ENCODE measurements at places on chromosomes 16 and 17.

- no peak for DNase-seq
These were observed 67.7 kb downstream of the GAS7 start for GRCh38 chr17:10130677-10131076.

- no peak for DNase-seq
These were observed 201.4 kb downstream of the CHD9NB start for GRCh38 chr16:52851211-52851740.

- DNase-seq: no peak
These were observed 2.2 kb downstream of the NR1D1 start for GRCh38 chr17:40097931-40098845.

DNA sequence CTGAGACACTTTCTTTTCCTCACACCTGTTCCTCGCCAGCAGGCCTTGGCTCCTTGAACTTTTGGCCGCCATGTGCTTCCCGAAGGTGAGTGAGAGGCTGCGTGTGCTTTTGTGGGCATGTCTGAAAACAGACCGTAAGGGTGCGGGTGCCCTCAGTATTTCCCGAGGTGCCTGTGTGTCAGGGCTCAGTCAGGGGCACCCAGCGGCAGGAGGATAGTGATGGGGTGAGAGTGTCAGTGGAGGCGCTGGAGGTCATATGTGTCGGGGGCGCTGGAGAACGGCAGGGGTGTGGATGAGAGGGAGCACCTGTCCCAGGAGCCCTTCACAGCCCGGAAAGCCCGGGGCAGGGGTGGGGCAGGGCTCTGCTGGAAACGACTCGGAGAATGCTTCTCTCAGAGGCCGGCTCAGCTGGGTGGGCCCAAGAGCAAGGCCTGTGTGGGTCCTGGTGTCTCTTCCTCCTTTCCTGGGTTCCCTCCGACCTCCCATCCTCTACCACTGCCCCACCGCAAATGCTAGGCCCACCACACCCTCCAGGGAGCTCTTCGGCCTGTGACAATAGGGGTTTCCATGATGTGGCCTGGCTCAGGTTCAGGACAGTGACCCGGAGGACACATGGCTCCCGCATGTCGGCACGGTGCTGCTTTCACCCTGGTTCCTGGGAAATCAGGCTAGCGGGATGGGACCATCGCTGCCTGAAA lies 451 bp downstream of the IL32 start:
- DNase-seq: no peak

GRCh38 chr17:66637491-66637890 lies 197.4 kb upstream of the CACNG5 start:
- DNase-seq: no peak

DNA sequence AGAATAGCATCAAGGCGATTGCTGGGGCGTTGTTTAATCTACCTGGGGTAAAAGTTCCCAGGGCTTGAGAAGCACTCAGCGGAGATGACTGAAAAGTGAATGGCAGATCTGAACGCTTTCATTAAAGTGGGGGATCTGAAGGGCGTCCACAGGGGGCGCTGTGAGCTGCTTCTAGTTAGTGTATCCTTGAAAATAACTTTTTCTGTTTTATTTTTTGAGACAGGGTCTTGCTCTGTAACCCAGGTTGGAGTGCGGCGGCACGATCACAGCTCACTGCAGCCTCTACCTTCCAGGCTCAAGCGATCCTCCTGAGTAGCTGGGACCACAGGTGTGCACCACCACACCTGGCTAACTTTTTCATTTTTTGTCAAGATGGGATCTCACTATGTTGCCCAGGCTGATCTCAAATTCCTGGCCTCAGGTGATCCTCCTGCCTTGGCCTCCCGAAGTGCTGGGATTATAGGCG lies 360.4 kb downstream of the SEC14L1 start:
- peak; percentile 31 for DNase-seq

- DNase-seq: no peak
These were observed 801.2 kb upstream of the GOT2 start for GRCh38 chr16:59535298-59535697.

GRCh38 chr17:65925606-65926307 lies 266.2 kb downstream of the CEP112 start:
- no peak for DNase-seq

DNA sequence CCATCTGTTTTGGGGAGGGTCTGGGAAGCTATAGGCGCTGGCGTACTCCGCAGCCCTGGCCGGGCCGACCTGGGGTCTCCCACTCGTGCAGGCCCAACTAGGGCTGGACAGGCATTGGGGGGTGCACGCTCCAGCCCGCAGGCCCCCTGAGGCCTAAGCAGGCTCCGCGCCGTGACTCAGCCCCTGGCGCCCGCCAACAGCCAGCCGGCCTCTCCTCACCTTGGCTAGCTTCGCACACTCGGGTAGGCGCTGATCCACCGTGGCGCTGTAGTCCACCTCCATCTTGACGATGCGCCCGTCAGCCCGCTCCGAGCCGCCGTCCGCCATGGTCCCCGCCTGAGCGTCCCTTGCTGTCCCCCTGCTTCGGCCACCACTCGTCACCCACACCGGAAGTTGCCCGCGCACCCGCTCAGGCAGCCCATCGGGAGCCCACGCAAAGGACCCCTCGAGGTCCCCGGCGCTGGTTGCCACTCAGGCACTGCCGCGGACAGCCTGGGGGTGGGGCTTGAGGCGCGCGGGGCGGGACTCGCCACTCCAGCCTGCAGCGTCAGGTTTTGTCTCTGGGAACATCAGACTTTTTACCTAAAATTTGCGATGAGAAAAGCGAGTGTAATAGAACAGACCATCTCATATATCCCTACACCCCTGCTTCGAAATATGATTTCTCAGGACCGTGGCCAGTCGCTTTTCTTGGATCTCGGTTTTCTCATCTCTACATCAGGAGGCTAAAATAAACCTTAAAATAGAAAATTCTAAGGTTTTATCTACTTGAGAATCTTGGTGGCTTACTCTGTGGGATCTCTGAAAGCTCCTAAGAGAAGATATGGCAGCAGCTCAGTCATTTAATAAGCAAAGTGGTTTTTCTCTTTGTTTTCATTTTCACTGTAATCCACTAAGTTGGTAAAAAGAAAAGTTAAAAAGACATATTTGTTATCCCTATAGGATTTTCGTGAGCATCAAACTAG lies at the start of gene PSMD12:
TSS of gene PSMD12 (minus strand) at position 385 of the 965 bp plus-strand sequence. CDS start at position 327, 58 bp downstream.
- peak; percentile 92 for DNase-seq
